ENCODE measurements at places on chromosomes 16 and 17.

- peak; percentile 90 for DNase-seq
These were observed 1.5 kb downstream of the SPOP start for GRCh38 chr17:49676276-49676868.

DNA sequence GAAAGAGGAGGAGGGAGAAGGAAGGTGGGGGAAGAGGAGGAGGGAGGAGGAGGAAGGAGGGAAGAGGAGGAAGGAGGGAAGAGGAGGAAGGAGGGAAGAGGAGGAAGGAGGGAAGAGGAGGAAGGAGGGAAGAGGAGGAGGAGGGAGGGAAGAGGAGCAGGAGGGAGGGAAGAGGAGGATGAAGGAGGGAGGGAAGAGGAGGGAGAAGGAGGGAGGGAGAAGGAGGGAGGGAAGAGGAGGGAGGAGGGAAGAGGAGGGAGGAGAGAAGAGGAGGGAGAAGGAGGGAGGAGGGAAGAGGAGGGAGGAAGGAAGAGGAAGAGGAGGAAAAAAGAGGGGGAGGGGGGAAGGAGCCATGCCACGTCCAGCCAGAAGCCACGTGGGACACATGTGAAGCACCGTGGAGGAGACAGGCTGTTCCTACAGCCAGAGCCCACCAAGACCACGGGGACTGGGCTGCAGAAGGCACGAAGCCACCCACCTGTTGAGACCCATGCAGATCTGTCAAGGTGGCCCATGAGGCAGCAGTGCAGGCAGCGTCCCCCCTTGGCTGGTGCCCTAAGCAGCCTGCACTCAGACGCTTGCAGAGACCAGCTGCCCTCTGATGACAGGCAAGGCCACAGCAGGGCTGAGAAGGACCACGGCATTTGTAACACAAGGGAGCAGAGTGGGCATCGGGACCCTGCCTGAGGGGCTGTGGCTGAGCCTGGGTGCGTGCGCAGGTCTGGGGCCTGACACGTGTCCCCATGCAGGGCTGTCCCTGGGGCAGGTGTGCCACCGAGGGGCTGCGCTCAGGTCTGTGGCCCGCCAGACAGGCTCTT is 10.3 kb downstream of the NDUFAF8 start:
- no peak for DNase-seq

GRCh38 chr16:51907680-51908079 is 639.3 kb downstream of the TOX3 start:
- no peak for DNase-seq

DNA sequence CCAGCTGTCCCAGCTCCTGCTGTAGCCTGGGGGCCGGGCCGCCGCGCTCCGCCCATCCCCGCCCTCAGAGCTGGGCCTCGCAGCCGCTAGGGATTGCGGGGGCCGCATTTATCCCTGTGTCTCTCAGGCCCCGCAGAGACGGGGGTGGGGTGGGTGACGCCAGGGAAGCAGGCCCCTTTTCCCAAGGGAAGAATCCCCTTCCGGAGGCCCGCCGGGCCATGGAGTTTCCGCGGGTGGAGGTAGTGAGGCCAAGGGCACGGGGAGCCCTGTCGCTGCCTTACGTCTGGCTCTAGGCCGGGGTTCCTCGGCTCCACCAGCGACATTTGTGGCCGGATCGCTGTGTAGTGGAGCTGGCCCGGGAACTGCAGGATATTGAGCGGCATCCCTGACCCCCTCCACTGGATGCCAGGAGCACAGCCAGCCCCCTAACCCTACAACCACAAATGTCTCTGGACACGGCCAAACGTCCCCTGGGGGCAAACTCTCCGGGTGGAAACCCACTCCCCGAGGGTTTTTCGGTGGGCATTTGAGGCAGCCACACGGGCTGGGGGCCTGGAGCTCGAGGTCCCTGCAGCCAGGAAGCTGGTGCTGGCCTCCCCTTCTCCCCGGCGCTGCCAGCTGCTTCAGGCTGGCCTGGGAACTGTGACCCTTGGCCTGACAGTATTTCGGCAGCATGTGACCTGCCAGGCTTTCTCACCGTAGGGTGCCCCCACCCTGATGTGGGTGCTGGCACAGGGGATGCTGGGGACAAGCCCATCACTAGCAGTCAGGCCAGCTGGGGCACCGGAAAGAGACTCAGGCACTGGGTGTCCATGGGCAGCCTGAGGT is 12.0 kb upstream of the CD300A start:
- DNase-seq: no peak

DNA sequence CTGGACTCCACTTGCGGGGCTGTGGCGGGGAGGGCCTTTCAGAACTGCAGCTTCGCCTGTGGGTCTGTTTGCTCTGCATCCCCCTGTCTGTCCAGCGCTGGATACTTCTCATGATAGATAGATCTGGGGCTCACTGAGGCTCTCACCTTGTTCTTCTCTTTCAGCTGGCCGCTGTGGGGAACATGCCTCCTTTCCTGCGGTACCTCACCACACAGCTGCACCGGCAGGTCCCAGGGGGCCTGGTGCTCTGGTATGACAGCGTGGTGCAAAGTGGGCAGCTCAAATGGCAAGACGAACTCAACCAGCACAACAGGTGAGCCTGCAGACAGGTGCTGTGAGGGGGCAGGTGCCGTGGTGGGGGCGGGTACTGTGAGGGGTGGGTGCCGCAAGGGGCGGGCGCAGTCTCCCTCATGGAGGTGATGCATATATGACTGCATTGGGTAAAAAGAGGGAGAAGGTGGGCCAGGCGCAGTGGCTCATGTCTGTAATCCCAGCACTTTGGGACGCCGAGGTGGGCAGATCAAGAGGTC is 6.2 kb downstream of the ENGASE start:
- DNase-seq: no peak

- no peak for DNase-seq
These were observed 5.6 kb upstream of the ADAM11 start for GRCh38 chr17:44752953-44753861.

DNA sequence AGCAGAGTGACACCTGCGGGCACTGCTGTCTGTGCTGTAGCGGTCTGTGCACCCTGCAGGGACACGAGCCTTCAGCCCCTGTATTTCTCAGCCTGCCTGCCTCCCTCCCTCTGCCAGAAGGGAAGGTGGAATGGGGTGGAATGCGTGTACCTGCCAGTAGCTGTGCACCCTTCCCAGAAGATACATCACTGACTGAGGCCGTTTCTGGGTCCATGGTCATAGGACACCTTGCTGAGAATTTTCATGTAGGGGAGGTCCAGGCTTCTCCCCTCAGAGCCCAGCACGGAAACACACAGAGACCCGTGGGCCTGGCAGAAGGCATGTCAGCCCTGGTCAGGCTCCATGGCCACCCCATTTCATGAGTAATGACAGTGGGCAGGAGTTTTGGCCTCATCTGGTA is 16.5 kb downstream of the DBNDD1 start:
- no peak for DNase-seq

DNA sequence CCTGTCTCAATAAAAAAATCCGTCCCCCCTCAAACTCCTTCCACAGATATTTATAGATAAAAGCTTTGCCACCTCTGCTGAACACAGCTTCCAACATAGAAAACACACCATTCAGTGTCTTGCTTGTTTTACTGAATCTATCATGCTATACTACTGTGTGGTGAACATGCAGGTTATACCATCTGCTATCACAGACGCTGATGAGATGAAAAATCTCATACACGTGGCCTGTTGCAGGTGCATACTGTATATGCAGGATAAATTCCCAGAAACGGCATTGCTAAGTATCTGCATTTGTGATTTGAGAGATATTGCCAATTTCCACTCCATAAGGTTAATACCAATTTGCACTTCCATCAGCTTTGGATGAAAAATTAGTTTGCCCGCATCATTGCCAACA is 30.4 kb upstream of the IL34 start:
- no peak for DNase-seq

DNA sequence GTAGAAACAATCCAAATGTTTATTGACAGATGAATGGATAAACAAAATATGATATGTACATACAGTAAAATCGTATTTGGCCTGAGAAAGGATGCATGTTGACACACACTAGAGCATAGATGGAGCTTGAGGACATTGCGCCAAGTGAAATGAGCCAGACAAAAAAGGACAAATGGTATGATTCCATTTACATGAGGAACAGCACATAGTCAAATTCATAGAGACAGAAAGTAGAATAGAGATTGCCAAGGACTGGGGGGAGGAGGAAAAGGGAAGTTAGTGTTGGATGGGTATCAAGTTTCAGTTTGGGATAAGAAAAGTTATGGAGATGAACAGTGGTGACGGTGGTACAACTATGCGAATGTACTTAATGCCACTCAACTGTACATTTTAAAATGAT is 47.9 kb downstream of the COPRS start:
- DNase-seq: peak; percentile 67

GRCh38 chr16:9596788-9597187 is 505.3 kb downstream of the HAPSTR1 start:
- DNase-seq: no peak

DNA sequence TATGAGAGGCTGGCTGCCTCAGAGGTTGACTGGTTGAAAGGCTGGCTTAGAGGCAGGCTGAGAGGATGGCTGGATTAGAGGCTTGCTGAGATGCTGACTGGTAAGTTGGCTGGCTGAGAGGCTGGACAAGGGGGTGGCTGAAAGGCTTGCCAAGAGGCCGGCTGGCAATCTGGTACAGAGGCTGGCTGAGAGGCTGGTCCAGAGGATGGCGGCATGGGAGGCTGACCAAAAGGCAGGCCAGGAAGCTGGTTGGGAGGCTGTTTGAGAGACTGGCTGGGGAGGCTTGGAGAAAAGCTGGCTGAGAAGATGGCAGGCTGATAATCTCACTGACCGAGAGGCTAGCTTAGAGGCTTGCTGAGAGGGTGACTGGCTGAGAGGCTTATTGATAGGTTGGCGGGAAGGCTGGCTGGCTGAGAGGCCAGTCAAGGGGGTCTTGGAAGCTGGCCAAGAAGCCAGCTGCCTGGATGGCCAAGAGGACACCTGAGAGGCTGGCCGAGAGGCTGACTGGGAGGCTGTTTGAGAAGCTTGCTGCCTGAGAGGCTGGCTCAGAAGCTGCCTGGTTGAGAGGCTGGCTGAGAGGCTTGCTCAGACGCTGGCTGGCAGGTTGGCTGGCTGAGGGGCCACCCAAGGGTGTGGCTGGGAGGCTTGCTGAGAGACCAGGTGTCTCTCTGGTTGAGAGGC is 34.2 kb upstream of the ACSM2B start:
- DNase-seq: no peak

- DNase-seq: no peak
These were observed 8.4 kb downstream of the VPS9D1 start for GRCh38 chr16:89712274-89712781.

DNA sequence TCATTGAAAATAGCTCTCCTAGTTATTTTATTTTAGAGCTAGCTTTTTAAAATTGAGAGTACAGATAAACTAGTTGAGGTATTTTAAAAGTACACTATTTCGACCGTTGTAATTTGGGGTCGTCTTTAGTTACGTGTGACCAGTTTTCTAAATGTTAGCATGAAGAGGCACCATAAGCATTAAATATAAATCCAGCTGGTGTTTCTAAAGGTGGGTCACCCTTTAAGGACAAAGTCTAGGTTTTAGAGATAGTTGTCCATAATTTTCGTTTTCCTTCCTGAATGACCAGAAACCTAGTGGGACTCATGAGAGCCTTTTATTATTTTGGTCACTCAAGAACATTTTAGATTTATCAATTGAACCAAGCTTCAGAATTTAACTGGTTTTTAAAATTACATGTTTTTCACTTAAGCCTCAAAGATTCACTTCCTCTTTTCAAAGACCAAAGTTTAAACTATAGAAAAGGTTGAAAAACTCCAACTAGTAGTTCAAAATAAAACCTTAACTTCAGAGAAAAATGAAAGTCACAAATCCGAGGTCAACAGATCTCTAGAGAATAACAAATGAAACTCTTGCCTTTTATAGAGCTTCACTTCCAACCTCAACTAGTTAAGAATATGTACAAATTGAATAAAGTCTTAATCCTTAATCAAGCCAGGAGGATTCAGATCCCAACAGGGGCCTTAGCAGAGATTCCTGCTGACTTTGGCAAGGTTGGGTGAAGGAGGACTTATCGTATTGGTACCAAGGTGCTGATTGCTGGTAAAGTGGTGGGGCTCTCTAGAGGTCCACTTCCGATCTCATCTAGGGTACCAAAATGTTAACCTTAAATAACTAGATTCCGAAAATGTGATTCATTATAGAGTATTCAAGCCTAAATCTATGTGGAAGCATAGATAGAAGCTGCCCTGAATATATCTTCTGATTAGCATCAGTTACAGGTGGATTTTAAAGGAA is 32.5 kb downstream of the PHKB start:
- DNase-seq: peak; percentile 52

- DNase-seq: no peak
These were observed 38.7 kb upstream of the FOXJ1 start for GRCh38 chr17:76179496-76180467.

DNA sequence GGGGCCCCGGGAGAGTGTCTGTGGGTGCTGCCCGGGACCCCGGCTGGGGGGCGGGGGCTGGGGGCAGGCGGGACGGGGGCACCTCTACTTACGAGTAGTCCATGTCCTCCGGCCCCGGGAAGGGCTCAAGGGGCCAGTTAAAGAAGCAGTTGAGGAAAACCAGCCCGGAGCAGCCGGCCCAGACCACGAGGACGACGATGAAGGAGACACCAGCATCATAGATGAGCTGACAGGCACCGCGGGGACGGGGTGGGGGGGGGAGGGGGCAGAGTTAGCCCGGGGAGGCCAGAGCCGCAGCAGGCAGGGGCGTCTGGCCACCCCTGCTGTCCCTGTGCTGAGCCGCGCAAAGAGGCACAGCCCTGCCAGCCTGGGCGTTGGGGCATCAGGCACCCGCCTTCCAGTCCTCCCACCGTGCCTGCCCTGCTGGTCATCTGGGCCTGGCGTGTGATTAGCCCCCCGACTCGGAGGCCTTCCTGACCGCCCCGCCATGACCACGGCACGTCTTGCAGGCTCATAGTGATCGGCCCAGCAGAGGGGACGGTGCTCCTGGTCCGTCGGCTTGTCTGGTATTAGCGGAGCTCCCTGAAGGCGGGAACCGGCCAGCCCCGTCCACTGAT is 29.0 kb upstream of the PITPNA start:
- DNase-seq: no peak

- DNase-seq: no peak
These were observed 221.3 kb upstream of the ASIC2 start for GRCh38 chr17:33514369-33514768.

GRCh38 chr16:67766291-67766690 is 40.1 kb downstream of the RANBP10 start:
- DNase-seq: no peak

- peak; percentile 41 for DNase-seq
These were observed 1.4 kb downstream of the SYNGR3 start for GRCh38 chr16:1991135-1991551.

GRCh38 chr16:11170696-11171447 is 85.1 kb downstream of the SOCS1 start:
- no peak for DNase-seq

GRCh38 chr17:5971969-5972368 is 98.2 kb upstream of the WSCD1 start:
- no peak for DNase-seq
